ENCODE measurements at places on chromosomes 11 and 22. TPM values are rescaled to one million over a fixed set of nuclear protein-coding genes. Genes with fewer than 3 reads are reported as not detected.

NAALAD2 gene
- polyA plus RNA-seq, result not detected

CTSC gene
- 94.6 TPM for polyA plus RNA-seq

GGTLC2 gene
- not detected for polyA plus RNA-seq

SLC29A2 gene
- 2.7 TPM for polyA plus RNA-seq

SRRD gene
- 29.0 TPM for polyA plus RNA-seq

KIAA0930 gene
- 2.5 TPM for polyA plus RNA-seq

ATM gene
- polyA plus RNA-seq, result 84.7 TPM

HYLS1 gene
- polyA plus RNA-seq, result 7.5 TPM

OR52E5 gene
- polyA plus RNA-seq, result not detected

MS4A8 gene
- polyA plus RNA-seq, result not detected

TMEM45B gene
- polyA plus RNA-seq, result 11.9 TPM
